ENCODE measurements at places on chromosomes 5 and 9.

GRCh38 chr9:4131946-4132345, 167.9 kb downstream of the GLIS3 start:
- DNase-seq = no peak

GRCh38 chr5:127649018-127649439, at the start of gene CTXN3:
TSS of gene CTXN3 (plus strand) at chr5:127649082. CDS start at chr5:127657522, 8,440 bp downstream.
- no peak for DNase-seq

DNA sequence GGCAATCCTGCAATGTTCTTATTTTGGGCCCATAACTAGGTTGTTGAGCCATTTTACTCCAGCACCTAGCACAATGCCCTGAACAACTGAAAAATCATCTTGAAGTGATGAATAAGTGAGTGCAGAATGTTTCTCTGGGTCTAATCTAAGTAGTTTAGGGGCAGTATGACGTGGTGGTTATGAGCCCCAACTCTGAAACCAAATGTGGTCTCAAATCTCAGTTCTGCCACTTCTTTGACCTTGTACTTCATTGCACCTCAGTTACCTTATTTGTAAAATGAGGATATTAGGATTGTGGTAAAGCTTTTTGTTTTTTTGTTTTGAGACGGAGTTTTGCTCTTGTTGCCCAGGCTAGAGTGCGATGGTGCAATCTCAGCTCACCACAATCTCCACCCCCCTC, 80.9 kb upstream of the SNX2 start:
- no peak for DNase-seq

- DNase-seq = no peak
Observed at GRCh38 chr9:136259517-136259813, 13.9 kb upstream of the QSOX2 start.

DNA sequence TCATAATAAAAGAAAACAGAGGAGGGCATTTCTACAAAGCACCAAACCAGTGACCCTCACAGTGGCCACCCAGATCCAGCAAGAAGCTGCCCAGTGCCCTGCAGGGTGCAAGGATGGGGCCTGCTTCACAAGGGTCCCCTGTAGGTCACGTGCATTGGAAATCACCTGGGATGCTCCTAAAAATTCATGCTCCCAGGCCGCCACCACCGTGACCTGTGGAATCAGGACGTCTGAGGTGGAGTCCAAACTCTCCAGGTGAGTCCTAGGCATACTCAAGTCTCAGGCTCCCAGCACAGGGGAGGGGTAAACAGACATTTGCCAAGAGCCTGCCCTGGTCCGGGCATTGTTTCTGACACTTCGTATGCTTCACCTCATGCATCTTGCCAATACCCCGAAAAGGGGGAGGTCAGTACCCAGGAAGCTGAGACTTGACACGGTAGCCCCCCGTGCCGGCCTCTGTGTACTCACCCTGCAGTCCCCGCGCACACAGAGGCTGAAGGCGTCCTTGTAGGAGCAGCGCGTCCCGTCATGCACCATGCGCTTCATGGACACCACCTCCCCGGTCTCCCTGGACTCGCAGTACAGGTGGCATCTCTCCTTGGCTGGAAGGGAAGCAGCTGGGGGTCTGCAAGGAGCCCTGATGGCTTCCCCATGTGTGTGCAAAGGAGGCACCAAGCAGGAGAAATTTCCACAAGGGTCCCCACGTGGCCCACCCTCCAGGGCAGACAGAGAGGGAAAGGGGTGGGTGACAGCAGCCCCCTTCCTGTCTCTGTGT, 75.5 kb downstream of the ZNF354C start:
- no peak for DNase-seq

DNA sequence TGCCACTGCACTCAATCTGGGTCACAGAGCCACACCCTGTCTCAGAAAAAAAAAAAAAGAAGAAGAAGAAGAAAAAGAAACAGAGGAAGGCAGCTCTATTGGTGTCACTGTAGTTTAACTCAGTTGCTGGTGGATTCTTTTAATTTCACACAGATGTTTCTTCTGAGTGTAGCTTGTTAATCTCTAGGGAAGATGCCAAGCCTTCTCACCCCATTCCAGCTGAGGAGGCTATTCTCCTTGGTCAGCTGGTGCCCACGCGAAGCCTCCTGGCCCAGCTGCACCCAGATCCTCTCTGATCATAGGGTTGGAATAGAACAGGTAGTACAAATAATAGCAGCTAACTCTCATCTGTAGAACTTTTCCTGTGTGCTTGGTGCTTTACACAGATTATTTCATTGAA, 113.8 kb upstream of the SPRY4 start:
- no peak for DNase-seq

- no peak for DNase-seq
Observed at GRCh38 chr5:7904170-7904569, 35.2 kb downstream of the MTRR start.

GRCh38 chr5:36242534-36243485, 1.1 kb upstream of the NADK2 start:
- peak; percentile 5 for DNase-seq

DNA sequence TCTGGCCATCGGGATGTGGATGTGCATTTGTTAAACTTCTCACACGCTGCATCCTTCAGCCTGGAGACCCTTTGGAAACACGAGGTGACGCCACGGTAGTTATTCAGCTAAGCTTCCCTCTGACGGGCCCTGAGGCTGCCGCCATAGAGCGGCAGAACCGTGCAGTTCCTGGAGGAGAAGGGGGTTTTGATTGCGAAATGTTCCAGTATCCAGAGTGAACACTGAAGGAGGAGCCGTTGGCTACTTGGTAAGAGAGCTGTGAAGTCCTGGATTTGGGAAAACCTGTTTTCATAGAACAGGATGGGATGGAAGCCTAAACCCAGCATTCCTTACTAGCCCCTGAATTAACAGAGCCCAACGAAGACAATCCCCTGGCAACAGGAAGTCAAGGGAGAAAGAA, 23.0 kb upstream of the EXOC3 start:
- no peak for DNase-seq

- DNase-seq = peak; percentile 57
Observed at GRCh38 chr9:130866474-130866965, 30.1 kb downstream of the QRFP start.
